ENCODE measurements at places on chromosomes 11 and 22.

DNA sequence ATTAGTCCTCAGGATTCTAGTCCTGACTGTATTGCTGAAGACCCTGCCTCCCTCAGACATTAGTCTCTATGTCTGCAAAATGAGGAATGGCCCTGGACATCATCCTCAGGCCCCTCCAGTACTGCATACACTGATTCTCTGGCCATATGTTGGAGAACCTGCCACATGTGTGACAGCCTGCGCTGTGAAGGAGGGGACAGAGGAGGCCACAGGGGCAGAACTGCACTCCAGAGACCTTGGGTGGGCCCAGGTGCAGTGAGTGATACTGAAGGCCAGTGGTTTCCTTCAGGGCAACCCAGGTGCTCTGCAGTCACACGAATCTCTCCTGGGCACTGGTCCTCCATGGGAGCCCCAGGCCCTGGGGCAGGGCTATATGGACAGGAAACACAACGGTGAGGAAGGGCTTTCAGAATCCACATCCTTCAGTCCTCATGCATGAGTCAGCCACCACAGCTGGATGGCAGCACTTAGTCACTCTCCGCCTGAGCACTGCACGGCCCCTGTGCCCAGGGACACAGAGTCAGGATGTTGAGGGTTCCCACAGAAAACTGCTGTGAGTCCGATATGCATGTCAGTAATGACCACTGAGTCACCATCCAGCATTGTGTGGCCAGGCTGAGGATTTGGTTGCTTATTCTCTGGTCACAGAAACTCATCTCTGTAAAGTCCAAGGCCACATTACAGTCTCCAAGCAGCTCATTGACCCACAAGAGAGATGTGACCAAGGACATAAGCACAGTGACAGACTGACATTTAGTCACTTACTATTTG, 39.7 kb downstream of the ME3 start:
- no peak for DNase-seq

- no peak for DNase-seq
Observed at GRCh38 chr11:75800728-75801361, 14.2 kb upstream of the UVRAG start.

DNA sequence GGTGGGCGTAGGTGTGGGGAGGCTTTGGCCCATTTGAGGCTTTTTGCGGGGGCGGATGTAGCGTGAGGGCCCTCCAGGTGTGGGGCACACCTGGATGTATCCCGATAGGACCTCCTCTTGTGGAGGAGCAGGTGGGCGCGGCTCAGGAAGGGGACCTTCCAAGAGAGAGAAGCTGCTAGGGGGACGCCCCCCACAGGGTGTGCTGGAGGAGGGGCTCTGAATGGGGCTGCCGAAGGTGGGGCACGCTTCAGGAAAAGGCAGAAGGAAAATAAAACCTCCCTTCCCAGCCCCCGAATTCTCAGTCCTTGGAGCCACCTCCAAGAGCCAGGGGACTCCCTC, 621 bp downstream of the SGSM1 start:
- DNase-seq, result no peak

- DNase-seq, result no peak
Observed at GRCh38 chr22:42275970-42276369, 5.5 kb upstream of the TCF20 start.

GRCh38 chr22:37171662-37172061, 16.4 kb downstream of the C1QTNF6 start:
- DNase-seq, result no peak

- DNase-seq, result no peak
Observed at GRCh38 chr11:35641171-35641897, 21.2 kb upstream of the TRIM44 start.

GRCh38 chr11:58497951-58498350, 10.0 kb downstream of the OR5B21 start:
- DNase-seq, result no peak

- no peak for DNase-seq
Observed at GRCh38 chr22:25395468-25395867, 169.0 kb upstream of the GRK3 start.

GRCh38 chr11:702462-703461, 3.3 kb upstream of the EPS8L2 start:
- no peak for DNase-seq
